Keratinocyte (primary cell): ENCODE measurements at places on chromosomes 5 and 9. TPM values are rescaled to one million over a fixed set of nuclear protein-coding genes. Genes with fewer than 3 reads are reported as not detected.

The BRD3 gene
- polyA plus RNA-seq: 2.5 to 6.3 TPM (median 3.3 TPM) in 3 replicates

The EIF4E1B gene
- polyA plus RNA-seq: not detected in 3 replicates

- no peak for DNase-seq
These were observed 54.1 kb downstream of the RASGEF1C start for GRCh38 chr5:180154821-180155364.

GRCh38 chr5:37090123-37090726, 159.0 kb downstream of the CPLANE1 start:
- DNase-seq: no peak

The SLC46A2 gene
- polyA plus RNA-seq: not detected in 3 replicates
